ENCODE measurements at places on chromosomes 12 and 14. TPM values are rescaled to one million over a fixed set of nuclear protein-coding genes. Genes with fewer than 3 reads are reported as not detected.

DNA sequence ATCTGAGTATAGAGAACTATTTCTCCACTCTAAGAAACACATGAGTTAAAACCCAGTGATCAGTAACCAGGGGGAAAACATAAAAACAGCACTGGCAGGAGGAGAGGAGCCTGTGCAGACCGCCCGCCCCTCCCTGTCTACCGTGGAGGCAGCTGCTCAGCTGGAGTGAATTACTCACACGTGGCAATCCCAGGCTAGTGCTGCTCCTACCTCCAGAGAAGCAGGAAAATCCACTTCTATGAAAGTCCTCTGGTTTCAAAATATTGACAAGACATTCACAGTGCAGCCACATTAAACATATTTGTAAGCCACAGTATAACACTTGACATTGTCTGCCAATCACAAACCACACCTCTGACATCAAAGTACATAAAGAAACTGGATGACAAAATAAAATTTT, 16.7 kb downstream of the TMEM132D start:
- H3K4me1 ChIP-seq: no peaks in the 10 kb centered on the region
- DNase-seq: no peak
- no peaks in the 10 kb centered on the region for H3K36me3 ChIP-seq
- no peaks in the 10 kb centered on the region for H3K27me3 ChIP-seq
- no peak overlapping the region for H3K4me3 ChIP-seq

DNA sequence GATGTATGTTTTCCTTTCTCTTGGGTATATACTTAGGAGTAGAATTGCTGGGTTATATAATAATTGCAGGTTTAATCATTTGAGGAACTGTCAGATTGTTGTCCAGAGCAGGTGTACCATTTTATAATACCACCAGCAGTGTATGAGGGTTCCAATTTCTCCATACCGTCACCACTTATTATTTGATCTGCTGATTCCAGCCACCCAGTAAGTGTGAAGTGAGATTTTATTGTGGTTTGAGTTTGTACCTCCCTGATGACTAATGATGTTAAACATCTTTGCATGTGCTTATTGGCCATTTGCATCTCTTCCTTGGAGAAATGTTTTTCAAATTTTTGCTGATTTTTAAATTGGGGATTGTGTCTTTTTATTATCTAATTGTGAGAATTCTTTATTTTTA, 15.1 kb downstream of the NCKAP5L start:
- no peaks in the 10 kb centered on the region for H3K4me1 ChIP-seq
- H3K27ac ChIP-seq: no peak overlapping the region
- no peaks in the 10 kb centered on the region for H3K27me3 ChIP-seq
- peaks cover 2% of the 10 kb centered on the region for H3K36me3 ChIP-seq
- no peak for DNase-seq
- H3K4me3 ChIP-seq: no peak overlapping the region

MYL2 gene
- polyA plus RNA-seq: not detected

- H3K36me3 ChIP-seq: no peaks in the 10 kb centered on the region
- no peak for DNase-seq
- H3K4me3 ChIP-seq: no peak overlapping the region
- no peaks in the 10 kb centered on the region for H3K27me3 ChIP-seq
These were observed 208.2 kb upstream of the RBM19 start for GRCh38 chr12:114174326-114174725.

Measured in CD4-positive, CD25-positive, alpha-beta regulatory T cell (primary cell).